ENCODE measurements at places on chromosomes 2 and 18.

GRCh38 chr2:219401606-219402005 lies 13.9 kb upstream of the DNPEP start:
- no peak for DNase-seq

DNA sequence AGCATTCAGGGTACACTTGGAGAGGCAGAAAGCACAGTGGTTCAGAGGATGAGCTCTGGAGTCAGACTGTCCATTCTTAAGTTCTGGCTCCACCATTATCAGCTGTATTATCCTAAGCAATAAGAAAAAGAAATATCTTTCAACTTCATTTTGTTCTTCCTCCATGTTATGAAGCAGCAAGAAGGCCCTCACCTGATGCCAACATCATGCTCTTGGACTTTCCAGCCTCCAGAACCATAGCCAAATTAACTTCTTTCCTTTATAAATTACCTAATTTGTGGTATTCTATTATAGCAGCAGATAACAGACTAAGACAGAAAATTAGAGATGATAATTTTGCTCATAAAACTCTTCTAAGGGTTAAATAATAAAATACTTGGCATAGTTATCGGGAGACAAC lies 137.1 kb downstream of the RBMS1 start:
- DNase-seq: no peak

DNA sequence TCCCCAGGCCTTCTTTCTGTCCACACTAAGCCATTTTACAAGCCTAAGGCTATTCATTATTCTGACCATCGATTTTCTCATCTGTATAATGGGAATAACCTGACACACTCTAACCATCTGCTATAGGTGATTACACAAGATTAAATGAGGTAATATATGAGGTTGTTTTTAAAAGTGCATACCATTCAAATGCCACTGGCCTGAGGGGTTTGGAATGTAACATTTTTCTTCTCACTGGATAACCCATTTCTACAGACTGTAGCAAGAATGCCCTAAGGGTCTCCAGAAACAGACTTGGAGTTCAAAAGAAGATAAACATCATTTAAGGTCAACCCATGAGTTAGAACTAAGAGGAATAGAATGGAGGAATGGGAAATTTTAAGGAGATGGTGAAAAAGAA lies 111.7 kb upstream of the SETBP1 start:
- no peak for DNase-seq

DNA sequence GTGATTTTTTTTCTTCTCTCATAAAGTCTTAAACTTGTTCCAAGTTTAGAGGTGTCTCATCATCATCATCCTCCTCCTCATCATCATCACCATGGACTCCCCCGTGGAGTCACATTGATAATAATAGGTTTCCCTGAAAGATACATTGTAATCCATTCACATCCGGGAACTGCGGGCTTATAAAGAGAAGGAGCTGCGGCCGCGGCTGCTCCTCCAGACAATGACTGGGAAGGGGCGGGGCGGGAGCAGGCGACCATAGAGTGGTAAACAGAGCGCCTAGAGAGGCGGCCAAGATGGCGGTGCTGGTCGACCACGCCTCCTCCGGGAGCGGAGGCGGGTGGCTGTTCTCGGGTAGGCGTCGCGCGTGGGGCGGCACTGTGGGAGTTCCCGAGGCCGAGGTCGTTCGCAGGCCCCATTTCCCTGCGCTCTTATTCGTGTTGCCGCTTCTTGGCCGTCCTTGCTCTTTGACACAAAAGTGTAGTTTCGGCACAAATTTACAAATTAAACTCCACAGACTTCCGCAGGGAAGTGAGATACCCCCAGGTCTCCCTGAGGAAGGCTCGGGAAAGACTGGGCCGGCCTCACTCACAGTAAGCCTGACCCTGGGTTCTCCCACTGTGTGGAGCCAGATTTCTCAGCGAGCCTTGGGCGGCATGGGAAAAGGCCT lies 1.8 kb upstream of the TCF4 start:
- DNase-seq: peak; percentile 50

GRCh38 chr2:10269711-10270610 lies 32.7 kb upstream of the HPCAL1 start:
- no peak for DNase-seq

- no peak for DNase-seq
Observed at GRCh38 chr2:239688122-239688681, 287.4 kb upstream of the HDAC4 start.

GRCh38 chr18:58143386-58143785 lies 99.4 kb downstream of the NEDD4L start:
- no peak for DNase-seq

- DNase-seq: no peak
Observed at GRCh38 chr2:206989311-206989710, 50.0 kb downstream of the CPO start.

DNA sequence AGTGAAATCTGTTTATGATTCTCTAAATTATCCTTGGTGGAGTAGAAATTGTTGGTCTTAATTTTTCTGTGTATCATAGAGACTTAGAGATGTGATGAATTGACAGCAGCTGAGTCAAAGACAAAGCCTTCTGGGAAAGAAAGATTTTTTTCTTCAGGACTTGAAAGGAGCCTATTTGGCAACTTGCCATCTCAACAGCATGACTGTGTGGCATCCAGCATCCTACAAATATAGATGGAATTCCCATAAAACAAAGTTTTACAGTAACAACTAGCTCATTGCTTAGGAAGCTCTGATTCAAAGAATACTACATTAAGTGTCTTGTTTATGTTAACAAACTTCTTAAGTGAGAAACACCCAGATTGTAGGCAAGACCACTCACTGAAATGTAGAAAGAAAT lies 79.2 kb upstream of the SETBP1 start:
- DNase-seq: no peak

DNA sequence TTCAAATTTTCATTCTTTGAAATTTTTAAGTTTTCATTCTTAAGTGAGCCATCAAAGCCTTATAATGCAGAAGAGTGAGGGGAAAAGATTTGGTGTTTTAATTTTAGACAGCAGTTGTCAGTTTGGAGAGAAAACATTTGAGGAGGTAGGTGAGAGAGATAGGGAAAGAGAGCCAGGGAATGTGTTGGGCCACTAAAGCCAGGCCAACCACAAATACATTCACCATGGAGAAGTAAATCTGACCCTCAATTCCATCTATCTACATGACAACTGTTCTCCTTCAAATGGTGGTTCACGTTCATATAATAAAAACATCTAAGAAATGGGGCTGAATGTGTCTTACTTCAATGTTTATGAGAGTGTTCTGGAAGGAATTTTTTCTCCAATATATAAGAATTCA lies 553.0 kb upstream of the SYT4 start:
- no peak for DNase-seq

GRCh38 chr18:64287926-64288325 lies 139.0 kb upstream of the LINC00305 start:
- no peak for DNase-seq

DNA sequence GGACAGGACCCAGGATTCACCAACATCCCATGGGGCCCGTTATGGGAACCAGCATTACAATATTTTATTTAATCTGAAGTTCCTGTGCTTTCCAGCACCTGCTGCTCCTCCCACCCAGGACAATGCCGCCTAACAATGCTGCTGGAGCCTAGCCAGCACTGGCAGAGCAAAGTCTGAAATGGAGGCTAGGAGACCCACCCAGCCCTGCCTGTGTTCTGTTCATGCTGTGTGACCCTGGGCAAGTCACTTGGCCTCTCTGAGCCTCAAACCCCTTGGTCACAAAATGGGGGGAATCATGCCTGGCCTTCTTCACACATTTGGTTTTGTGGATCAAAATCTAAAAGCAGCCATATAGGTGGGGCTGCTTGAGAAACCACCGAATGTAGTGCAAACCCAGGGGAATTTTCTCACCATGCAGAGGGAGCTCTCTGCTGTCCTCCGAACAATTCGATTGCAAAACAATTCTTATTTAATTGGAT lies 38.5 kb upstream of the ODC1 start:
- no peak for DNase-seq

DNA sequence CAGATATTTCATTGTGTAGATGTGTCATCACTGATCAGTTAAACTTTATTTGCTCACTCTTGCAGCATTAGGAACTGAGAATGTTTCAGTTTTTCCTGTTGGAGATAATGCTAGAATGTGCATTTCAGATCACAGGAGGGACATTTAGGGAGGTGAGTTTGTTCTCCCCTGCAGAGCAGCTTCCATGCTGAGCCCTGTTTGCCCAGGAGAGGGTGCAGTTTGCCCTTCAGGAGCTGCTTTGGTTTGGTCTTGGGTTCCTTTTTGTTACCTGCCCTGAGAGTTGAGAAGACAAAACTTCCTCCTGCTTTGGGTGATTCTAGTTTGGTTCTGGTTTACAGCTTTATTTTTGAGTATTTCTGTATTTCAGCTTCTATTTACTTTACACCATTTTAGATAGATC lies 49.9 kb downstream of the DGKD start:
- DNase-seq: peak; percentile 54

DNA sequence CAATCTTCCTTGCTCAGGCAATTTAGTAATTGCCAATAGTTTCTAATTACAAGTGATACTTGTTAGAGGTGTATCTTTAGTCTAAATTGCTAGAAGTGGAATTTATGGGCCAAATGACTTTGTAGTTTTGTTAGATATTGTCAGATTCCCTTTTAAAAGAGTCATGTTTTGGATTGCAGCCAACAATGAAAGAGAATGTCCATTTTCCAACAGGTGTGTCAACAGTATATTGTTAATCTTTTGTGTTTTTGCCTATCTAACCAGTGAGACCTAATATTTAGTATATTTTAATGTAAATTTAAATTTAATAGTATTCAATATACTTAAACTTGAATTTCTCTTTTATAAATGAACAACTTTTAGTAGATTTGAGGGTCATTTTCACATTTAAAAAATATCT lies 259.4 kb upstream of the ETAA1 start:
- DNase-seq: no peak

DNA sequence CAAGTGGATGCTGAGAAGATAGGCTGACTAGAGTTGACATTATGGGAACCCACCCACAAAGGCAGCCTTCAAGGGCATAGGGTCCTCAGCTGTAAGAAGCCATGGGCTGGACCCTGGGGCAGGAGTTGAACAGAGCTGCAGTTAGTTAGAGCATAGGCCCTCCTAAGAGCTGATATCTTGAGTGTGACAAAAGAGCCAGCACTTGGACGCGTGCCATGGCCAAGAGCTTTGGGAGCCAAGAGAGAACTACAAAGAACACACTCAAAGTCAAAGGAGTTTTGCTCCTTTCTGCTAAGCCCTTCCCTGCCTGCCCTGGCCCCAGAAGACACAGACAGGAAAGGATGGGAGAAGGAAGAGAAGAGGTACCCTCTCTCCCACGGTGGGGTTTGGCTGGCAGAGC lies 29.9 kb upstream of the AGAP1 start:
- no peak for DNase-seq

DNA sequence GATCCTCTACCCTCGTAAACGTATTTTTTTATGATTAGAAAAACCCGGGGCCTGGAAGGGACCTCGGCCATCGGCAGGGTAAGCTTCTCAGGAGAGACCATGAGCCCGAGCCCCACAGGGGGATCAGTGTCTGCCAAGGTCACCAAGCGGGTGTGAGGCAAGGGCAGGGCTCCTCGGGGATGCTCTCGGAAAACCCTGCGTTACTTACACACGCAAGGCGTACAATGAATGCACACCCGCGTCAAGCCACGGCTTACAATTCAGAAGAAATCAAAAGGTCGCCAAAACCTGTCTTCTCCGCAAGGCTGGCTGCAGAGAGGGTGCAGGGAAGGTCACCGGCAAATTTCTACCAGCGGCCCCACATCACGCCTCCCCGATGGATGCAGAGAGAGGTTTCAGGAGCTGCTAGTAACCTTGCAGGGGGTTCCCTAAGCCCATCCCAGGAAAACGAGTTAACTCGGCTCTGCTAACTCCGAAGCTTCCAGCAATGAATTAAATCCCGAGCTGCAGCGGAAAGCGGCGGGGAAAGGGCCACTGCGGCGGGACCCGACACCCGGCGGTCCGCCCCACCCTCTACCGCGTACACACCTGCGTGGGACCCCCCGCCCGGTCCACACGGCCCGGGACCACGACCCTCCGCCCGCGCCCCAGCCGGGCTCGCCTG lies 638 bp downstream of the ST3GAL5 start:
- DNase-seq: no peak

GRCh38 chr2:20653695-20654534 lies 3.0 kb upstream of the HS1BP3 start:
- DNase-seq: no peak

DNA sequence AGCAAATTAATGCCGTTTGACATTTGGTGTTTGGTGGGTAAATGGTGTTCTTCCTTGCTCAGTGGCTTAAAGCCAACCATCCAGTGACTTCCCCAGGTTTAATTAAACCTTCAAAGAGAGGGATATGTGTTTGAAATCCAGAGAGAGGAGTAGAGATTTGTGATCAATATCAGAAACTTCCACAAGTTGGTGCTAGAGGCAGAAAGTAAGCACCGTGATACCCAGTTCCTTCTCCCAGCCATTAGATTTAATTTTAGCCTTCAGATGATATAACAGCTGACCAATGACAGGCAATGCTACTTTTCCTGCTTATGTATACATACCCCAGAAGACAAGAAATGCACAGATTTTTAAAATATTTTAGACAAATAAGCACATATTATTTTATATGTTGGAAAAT lies 398.5 kb downstream of the CDH2 start:
- no peak for DNase-seq

GRCh38 chr2:212005085-212005671 lies 533.4 kb downstream of the ERBB4 start:
- no peak for DNase-seq

DNA sequence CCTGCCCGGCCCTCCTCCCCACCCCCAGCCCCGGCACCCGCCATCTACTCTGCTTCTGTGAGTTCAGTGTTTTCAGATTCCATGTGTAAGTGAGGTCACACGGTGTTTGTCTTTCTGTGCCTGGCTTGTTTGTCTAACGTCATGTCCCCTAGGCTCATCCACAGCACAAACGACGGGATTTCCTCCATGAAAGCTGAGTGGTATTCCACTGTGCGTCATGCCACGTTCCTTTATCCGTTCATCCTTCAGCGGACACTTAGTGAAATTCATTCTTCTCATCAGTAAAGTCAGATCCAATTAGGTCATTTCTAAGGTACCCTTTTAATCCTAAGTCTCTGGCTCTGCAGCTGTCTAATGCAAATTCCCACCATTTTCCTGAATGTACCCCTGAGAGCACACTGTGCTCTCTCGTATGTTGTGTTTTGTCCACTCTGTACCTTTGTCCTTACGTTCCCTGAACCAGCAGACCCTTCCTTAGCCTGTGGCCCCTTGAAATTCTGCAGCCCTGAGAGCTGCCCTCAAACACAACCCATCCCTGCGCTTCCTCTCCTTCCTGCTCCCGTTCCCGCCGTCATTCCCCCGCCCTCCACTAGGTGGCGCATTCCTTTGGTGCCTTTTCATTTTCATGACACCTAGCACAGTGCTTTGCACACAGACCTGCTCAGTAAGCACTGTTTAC lies 44.1 kb downstream of the TRAPPC12 start:
- peak; percentile 56 for DNase-seq

DNA sequence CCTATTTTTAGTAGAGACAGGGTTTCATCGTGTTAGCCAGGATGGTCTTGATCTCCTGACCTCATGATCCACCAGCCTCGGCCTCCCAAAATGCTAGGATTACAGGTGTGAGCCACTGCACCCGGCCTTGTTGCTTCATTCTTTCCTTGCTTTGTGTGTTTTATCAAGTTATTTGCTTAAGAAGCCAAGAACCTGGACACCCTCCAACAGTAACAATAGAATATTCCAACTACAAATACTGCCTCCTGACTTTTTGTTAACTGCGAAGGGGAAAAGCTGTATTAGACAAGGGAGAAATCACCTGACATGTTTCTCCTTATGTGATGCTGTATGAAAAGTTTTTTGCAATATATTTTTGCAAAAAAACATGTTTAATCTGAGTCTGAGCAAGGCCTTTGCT lies 297.2 kb downstream of the NCKAP5 start:
- no peak for DNase-seq

GRCh38 chr18:80147418-80148325 lies 38.6 kb downstream of the ADNP2 start:
- DNase-seq: peak; percentile 62

GRCh38 chr2:230895536-230896345 lies 29.3 kb downstream of the GPR55 start:
- no peak for DNase-seq

Data from stimulated activated CD8-positive, alpha-beta memory T cell treated with anti-CD3 and anti-CD28 coated beads, Interleukin-12 subunit alpha, Interleukin-12 subunit beta, amount 100 ng/mL, for 1 hour (primary cell).